Stimulated activated naive CD4-positive, alpha-beta T cell (primary cell): ENCODE measurements at places on chromosomes 11 and 22.
A peak's percentile ranks its signal among the peaks of the same experiment; 100 is the strongest.

DNA sequence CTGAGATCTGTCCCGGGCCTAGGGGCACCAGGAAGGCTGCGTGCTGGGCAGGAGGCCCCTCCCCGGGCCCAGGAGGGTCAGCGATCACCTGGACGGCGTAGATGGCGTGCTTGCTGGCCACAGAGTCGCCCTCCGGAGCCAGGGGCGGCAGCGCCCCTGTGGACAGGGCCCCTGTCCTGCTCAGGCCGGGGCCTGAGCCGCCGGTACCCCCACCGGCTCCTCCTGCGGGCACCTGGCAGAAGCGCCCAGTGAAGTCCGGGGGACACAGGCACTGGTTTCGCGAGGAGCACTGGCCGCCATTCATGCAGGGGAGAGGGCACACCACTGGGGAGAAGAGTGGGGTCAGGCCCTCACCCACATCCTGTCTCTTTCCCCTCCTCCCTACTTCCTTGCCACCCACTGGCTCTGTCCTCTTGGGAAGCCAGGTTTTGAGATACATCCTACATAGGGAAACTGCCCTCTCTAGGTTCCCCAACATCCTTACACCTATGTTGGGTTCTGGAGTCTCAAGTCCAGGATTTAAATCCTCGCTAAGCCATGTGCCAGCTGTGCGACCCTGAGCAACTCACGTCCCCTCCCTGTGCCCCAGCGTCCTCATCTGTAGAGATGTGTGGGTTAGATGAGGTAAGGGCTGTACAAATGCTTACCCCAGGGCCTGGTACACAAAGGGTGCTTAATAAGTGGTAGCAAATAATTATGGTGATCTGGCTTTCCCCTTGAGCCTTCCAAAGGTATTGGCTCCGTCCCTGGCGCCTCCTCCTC lies 3.9 kb downstream of the LTBP3 start:
- DNase-seq: no peak

- DNase-seq: no peak
Measured at GRCh38 chr11:69138265-69138664, 17.5 kb upstream of the SMIM38 start.

GRCh38 chr11:68960294-68961071 lies 20.3 kb downstream of the MRGPRD start:
- DNase-seq: no peak

GRCh38 chr11:63709336-63709884 lies 28.1 kb downstream of the RTN3 start:
- no peak for DNase-seq

DNA sequence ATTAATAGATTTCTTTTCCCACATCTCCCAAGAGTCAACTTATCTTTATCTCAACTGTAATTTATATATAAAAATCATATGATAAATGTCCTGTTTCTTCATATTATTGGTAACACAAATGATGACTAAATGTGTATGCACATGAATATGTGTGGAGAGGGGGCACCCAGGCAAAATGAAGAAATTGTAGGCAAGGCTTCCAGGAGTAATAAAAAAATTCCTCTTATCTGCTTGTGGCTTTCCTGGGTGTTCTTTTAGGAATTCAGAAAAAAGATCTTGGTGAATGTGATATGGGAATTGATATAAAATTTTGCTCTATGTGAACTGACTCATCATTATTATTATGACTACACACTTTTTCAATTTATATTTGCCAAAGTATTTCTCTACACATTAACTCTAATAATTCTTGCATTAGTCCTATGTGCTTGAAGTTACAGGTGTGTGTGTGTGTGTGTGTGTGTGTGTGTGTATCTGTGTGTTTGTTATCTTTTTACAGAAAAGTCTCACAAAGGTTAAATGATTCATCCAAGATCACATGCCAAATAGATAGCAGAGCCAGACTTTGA lies 197.8 kb downstream of the SOX6 start:
- DNase-seq: no peak

DNA sequence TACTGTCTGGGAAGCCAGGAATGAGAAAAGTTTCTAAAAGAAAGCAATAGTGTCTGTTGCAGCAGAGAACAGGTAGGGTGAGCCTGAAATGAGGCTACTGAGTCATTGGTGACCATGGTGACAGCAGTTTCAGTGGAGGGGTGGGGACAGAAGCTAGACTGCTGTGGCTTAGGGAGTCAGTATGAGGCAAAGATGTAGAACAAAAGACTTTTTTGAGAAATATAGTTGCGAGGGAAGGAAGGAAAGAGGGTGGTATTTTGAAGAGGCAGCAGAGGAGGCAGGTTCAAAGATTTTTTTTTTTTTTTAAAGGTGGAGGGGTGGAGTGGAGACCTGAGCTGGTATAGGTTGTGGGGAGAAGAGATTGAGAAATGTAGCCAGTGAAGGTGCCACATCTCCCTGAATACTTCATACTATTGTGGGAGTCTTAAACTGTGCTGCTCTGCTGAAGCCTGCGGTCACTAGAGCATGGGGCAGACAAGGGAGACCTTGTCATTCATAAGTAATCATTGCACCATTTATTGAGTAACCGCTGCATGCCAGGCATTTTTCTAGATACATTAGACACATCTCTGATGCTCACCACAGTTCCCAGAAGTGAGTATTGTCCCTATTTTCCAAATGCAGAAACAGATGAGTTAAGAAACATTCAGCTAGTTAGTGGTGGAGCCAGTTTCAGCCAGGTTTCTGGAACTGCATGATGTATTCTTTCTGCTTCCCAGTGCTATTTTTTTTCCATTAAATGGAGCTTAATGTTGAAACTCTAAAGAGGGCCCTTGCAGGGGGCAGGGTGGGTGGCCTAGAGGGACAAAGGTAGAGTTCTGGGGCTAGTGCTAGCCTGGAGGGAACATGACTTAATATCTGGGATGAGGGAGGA lies 49.9 kb downstream of the STIM1 start:
- peak; percentile 48 for DNase-seq
